NCI-H1105 (cell line): ENCODE measurements at places on chromosomes 2 and 18.

DNA sequence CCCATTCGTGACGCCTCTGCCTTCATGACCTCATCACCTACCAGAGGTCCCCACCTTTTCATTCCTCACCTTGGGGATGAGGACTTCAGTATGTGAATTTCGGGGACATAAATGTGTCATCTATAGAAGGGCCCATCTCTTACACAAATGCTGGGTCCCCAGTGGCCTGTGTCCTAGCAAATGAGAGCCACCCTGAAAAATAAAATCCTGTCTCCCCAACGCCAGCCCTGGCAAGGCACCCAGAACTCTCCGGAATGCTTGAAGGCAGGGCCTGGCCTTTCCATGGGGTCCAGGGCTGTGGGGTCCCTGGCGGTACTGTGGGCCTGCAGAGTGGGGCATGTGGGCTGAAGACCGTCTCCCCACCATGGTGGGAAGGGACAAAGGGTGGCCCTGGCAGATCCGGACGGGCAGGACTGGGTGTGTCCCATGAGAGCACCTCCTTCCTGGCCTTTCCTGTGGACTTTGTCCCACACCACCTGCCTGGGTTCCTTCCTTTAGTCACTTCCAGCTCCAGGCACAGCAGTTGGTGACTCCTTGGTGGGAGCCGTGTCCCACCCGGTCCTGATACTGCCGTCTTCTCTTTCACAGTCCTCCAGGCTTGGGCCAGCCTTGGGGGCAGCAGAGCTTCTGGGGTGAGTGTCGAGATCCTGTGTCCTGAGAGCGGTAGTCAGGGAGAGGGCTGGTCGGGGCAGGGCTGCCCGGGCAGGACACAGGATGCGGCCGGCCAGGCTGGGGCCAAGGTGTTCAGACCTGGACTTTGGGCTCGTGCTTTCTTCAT, 18.6 kb downstream of the CAPN10 start:
- DNase-seq = no peak

GRCh38 chr2:63850649-63851048, 9.0 kb downstream of the UGP2 start:
- DNase-seq = no peak

DNA sequence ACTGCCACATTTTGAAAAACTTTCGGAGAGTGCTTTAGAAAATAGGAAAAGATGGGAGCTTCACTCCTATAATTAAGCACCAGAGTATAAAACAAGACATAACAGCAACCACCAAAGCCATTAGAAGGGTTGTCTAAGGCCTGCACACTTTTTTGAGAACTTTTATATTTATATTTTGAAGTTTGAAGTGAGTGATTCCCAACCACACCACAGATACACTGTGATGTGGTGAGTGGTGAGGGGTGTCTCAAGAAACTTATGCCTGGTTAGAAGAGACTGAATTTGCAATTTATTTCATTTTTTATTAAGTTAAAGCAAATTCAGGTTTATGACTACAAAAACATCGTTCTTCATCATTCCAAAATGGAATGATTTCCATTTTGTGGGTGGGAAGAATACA, 161.9 kb downstream of the DNAH6 start:
- DNase-seq = no peak

- no peak for DNase-seq
Observed at GRCh38 chr2:220162320-220162719, 534.9 kb downstream of the SLC4A3 start.

DNA sequence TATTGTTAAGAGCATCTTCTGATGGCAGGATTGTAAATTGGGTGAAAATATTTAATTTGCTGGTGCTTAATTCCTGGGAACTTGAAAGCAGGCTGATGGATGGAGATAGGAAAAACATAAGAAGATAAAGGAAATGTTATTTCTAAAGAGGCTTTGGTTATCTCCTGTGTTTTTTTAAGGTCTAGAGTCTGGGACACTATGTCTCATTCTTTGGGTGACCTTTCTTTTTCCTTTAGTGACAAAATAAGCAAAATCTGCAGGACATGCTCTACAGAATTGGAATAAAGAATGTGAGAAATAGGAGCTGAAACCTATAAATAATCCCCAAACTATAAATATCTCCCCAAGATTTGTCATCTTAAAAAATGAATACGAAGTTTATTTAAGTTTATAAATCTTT, 241.7 kb downstream of the DSC3 start:
- DNase-seq = no peak

DNA sequence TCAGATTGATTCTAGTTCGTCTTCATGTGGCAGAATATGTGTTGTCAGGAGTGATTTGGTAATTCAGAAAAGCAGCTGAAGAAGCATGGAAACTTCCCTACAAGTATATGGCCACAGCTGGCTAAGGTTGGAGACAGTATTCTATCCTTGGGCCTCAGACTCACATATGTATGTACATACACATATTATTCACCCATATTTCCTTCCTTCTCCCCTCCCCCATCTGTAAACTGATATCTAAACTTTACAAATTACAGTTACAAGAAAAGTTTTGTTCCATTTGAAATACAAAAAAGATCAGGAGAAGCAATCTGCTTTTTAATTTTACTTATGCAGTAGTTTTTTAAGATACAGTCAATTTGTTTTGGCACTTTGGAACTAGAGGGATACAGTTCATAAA, 3.1 kb downstream of the SP3 start:
- DNase-seq = no peak

GRCh38 chr2:95327861-95328260, 30.7 kb downstream of the KCNIP3 start:
- no peak for DNase-seq
